ENCODE measurements at places on chromosomes 16 and 17. TPM values are rescaled to one million over a fixed set of nuclear protein-coding genes. Genes with fewer than 3 reads are reported as not detected.

DNA sequence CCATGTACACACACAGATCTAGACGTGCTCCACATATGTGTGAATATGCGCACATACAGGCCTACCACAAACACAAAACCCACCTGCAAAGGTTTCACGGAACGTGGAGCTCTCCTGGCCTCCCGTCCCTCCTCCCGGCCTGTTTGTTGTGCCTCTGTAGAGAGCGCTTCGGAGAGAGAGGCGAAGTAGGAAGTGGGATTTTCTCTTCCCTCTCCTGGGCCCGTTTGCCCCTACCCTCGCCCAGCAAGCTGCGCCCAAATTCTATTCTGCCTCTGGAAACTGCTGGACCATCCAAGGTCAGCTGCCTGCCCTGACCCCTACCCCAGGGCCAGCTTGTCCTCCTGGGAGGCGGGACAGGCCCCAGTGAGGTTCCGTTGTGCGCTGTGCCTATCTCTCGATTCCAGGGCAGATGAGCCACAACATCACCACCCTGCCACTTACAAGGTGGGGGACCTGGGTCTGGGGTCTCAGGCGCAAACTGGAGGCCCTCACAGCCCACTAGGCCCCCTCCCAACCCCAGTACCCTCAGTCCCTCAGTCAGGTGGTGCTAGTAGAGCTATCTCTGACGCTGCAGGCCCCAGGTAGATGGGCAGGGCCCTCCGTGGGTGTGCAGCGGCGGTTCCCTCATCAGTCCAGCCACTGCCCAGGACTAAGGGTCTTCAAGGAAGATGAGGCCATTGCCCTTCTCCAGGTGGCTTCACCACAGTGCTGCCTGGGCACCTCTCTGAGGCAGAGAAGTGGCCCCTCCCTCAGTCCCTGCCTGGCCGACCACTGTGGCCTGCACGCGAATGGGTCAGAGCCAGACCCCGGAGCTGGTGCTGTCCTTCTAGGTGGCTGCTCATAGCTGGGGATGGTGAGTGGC, 54.2 kb downstream of the BEAN1 start:
- no peaks in the 10 kb centered on the region for H3K27me3 ChIP-seq
- no peaks in the 10 kb centered on the region for H3K36me3 ChIP-seq
- no peak overlapping the region for H3K4me3 ChIP-seq
- peak; percentile 16 for DNase-seq
- H3K27ac ChIP-seq = no peak overlapping the region

GRCh38 chr17:30927756-30928155, 6.0 kb downstream of the ADAP2 start:
- no peaks in the 10 kb centered on the region for H3K36me3 ChIP-seq
- peaks cover 2% of the 10 kb centered on the region for H3K4me1 ChIP-seq
- no peak for DNase-seq
- H3K27ac ChIP-seq = no peak overlapping the region
- H3K4me3 ChIP-seq = no peak overlapping the region

DNA sequence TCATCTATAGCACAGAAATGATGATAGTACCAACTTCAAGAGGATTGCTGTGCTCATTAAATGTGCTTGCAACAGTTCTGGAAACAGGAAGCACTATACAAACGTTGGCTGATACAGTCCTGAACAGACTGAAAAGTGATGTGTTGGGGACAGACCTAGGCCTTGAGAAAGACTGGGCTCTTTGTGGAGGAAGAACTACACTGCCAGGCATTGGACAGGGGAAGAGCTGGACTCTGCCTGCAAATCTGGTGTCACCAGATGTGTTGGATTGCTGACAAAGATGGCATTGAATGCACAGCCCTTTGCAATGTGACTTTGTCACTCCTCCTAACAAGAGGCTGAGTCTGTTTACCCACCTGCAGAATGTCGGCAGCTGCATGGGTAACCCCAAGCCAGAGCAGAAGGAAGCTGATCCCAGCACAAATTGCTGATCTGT, 12.4 kb upstream of the ST6GALNAC2 start:
- DNase-seq = no peak
- peaks cover 14% of the 10 kb centered on the region for H3K4me1 ChIP-seq
- H3K27ac ChIP-seq = no peak overlapping the region

- no peaks in the 10 kb centered on the region for H3K36me3 ChIP-seq
- peaks cover 38% of the 10 kb centered on the region for H3K27me3 ChIP-seq
- no peak overlapping the region for H3K4me3 ChIP-seq
These were observed 20.4 kb downstream of the ALOX12B start for GRCh38 chr17:8066841-8067775.

DNA sequence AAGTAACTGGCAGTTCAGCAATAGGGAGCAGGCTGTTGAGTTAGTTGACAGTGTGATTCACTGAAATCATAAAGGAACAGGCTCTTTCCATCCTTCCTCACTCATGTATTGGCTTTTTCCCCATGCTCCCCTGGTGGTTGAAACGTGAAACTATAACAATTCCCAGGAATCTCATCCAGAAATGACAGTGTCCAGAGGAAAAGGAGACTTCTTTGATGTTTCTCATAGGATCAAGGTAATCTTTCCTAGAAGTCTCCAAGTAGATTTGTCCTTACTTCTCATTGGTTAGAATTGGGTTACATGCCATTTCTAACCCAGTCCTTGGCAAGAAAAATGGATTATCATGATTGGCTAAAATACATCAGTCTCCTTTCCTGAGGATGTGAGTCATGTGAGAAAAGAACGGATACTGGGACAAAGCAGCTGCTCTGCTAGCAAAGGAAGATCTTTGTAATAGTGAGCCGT, 14.4 kb downstream of the TTC19 start:
- peaks cover 3% of the 10 kb centered on the region for H3K4me1 ChIP-seq
- no peak overlapping the region for H3K4me3 ChIP-seq
- H3K27ac ChIP-seq = no peak overlapping the region
- DNase-seq = no peak

- DNase-seq = no peak
- H3K27me3 ChIP-seq = no peaks in the 10 kb centered on the region
- H3K27ac ChIP-seq = no peak overlapping the region
- no peak overlapping the region for H3K4me3 ChIP-seq
These were observed 5.0 kb downstream of the SLX4 start for GRCh38 chr16:3606441-3606840.

DNA sequence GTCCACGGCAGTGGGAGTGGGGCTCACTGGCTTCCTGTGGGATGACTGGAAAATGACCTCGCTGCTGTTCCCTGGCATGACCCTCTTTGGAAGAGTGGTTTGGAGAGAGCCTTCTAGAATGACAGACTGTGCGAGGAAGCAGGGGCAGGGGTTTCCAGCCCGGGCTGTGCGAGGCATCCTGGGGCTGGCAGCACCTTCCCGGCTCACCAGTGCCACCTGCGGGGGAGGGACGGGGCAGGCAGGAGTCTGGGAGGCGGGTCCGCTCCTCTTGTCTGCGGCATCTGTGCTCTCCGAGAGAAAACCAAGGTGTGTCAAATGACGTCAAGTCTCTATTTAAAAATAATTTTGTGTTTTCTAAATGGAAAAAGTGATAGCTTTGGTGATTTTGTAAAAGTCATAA, 7.8 kb upstream of the RNF213 start:
- H3K4me1 ChIP-seq = peaks cover 36% of the 10 kb centered on the region
- peak; percentile 88 for DNase-seq
- H3K27ac ChIP-seq = peak overlapping the region; percentile 25
- no peaks in the 10 kb centered on the region for H3K27me3 ChIP-seq
- H3K4me3 ChIP-seq = no peak overlapping the region
- no peaks in the 10 kb centered on the region for H3K36me3 ChIP-seq

GRCh38 chr16:10946308-10946707, 1.9 kb downstream of the CLEC16A start:
- H3K4me3 ChIP-seq = peak overlapping the region; percentile 79
- H3K27ac ChIP-seq = no peak overlapping the region
- DNase-seq = no peak
- H3K4me1 ChIP-seq = peaks cover 62% of the 10 kb centered on the region

- no peak for DNase-seq
- H3K27ac ChIP-seq = no peak overlapping the region
- H3K4me1 ChIP-seq = peaks cover 29% of the 10 kb centered on the region
- H3K36me3 ChIP-seq = no peaks in the 10 kb centered on the region
- H3K4me3 ChIP-seq = no peak overlapping the region
These were observed 24.2 kb downstream of the CIBAR2 start for GRCh38 chr16:85087899-85088569.

DNA sequence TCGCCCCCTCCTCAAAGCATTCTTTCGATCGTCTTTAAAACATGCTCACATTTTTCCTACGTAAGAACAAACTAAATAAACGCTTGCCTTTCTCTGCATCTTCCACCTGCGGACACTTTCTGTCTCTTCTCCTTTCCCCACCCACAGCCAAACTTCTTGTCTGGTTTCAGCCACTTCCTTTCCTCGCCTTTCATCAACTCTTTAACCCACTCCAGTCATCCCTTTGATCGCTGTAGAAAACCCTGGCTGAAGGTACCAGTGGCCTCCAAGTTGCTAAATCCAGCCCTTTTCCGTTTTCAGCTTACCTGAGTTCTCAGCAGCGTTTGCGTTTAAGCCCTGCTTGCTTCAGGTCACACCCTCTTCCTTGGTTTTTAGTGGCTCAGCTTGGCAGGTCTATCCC, 483 bp downstream of the RPA1 start:
- H3K27me3 ChIP-seq = no peaks in the 10 kb centered on the region
- H3K4me3 ChIP-seq = peak overlapping the region; percentile 91
- peak; percentile 72 for DNase-seq
- peaks cover 51% of the 10 kb centered on the region for H3K36me3 ChIP-seq
- H3K27ac ChIP-seq = peak overlapping the region; percentile 91

GRCh38 chr17:9324864-9325263, 250.8 kb downstream of the STX8 start:
- H3K4me1 ChIP-seq = no peaks in the 10 kb centered on the region
- no peak overlapping the region for H3K4me3 ChIP-seq
- no peaks in the 10 kb centered on the region for H3K27me3 ChIP-seq
- H3K36me3 ChIP-seq = no peaks in the 10 kb centered on the region
- DNase-seq = no peak

DNA sequence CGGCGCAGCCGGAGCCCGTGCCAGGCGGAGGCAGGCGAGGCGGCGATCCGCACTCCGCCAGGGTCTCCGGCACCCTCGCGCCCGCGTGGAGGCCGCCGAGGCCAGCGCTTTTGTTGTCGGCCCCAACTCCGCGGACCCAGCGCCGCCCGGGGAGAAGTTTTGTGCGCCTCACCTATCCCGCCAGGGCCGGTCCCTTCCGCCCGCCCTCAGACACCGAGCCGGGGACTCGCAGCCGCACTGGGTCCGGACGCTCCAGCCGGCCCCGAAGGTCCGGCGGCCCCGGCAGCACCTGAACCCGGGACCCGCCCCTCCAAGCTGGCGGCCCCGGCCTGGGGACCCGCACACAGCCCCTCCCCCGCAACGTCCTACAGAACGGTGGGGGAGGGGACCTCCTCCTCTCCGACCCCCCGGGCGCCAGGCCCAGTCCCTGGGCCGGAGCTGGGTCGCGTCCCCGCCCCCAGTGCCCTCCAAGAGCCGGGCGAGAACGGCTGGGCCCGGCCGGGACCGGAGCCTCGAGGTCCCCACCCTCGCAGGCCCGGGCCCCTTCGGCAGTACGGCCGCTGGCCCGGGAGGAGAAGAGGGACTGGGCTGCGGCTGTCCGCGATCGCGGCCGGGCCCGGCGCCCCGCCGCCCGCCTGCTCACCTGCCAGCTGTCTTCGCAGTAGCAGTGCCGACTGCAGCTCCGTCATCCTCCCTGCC, 698 bp downstream of the UBE2G1 start:
- peaks cover 20% of the 10 kb centered on the region for H3K36me3 ChIP-seq
- peak overlapping the region; percentile 76 for H3K4me3 ChIP-seq
- H3K27ac ChIP-seq = peak overlapping the region; percentile 96
- H3K4me1 ChIP-seq = peaks cover 38% of the 10 kb centered on the region
- DNase-seq = peak; percentile 54

- H3K27ac ChIP-seq = no peak overlapping the region
- no peak for DNase-seq
- no peaks in the 10 kb centered on the region for H3K4me1 ChIP-seq
These were observed 156.2 kb downstream of the ABCC12 start for GRCh38 chr16:47999595-47999994.

GRCh38 chr17:63138713-63139112, 172.7 kb downstream of the TANC2 start:
- H3K27ac ChIP-seq = no peak overlapping the region
- H3K36me3 ChIP-seq = no peaks in the 10 kb centered on the region
- no peaks in the 10 kb centered on the region for H3K4me1 ChIP-seq
- DNase-seq = no peak

GRCh38 chr17:17057057-17057551, 14.8 kb downstream of the MPRIP start:
- no peak overlapping the region for H3K4me3 ChIP-seq
- DNase-seq = no peak
- no peak overlapping the region for H3K27ac ChIP-seq
- peaks cover 14% of the 10 kb centered on the region for H3K4me1 ChIP-seq
- H3K36me3 ChIP-seq = peaks cover 2% of the 10 kb centered on the region

- no peaks in the 10 kb centered on the region for H3K4me1 ChIP-seq
- no peaks in the 10 kb centered on the region for H3K36me3 ChIP-seq
- no peaks in the 10 kb centered on the region for H3K27me3 ChIP-seq
- DNase-seq = no peak
- H3K27ac ChIP-seq = no peak overlapping the region
These were observed 19.3 kb upstream of the SOX9 start for GRCh38 chr17:72101526-72101925.

DNA sequence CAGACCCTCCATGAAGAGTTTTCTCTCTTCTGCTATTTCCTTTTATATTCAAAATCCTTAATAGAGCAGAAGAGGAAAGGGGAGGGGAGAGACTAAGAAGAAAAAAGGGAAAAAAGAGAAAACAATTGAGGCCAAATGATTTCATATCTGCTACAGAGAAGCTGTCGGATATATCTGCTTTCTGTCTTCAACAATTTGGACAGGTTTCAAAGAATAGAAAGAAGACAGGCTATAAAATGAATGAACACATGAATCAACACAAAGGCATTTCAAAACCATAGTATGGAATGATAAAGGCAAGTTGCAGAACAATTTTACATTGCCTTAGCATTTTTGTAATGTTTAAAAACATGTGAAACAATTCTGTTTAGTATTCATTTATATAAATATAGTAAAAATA, 4.7 kb upstream of the CMTR2 start:
- no peak overlapping the region for H3K27ac ChIP-seq
- H3K4me3 ChIP-seq = no peak overlapping the region
- H3K27me3 ChIP-seq = peaks cover 12% of the 10 kb centered on the region
- H3K36me3 ChIP-seq = no peaks in the 10 kb centered on the region

- peaks cover 40% of the 10 kb centered on the region for H3K36me3 ChIP-seq
- H3K27me3 ChIP-seq = no peaks in the 10 kb centered on the region
- no peak overlapping the region for H3K4me3 ChIP-seq
- no peak for DNase-seq
- peak overlapping the region; percentile 25 for H3K27ac ChIP-seq
These were observed 25.8 kb downstream of the SAP30BP start for GRCh38 chr17:75692976-75693375.

Gene KCNAB3
- 10.3 TPM for total RNA-seq

Gene KIF18B
- 104 TPM for total RNA-seq

Gene BMERB1
- total RNA-seq = 1.6 TPM

Gene GAST
- not detected for total RNA-seq

Gene SPATA32
- 0.52 TPM for total RNA-seq

Gene NXPH3
- not detected for total RNA-seq
